ENCODE measurements at places on chromosomes 3 and 15. TPM values are rescaled to one million over a fixed set of nuclear protein-coding genes. Genes with fewer than 3 reads are reported as not detected.
A peak's percentile ranks its signal among the peaks of the same experiment; 100 is the strongest.

GRCh38 chr3:194019398-194020165 is 116.4 kb upstream of the HES1 start:
- DNase-seq = no peak

GRCh38 chr3:63961891-63962290 is 49.7 kb upstream of the SCAANT1 start:
- peak; percentile 60 for DNase-seq

DNA sequence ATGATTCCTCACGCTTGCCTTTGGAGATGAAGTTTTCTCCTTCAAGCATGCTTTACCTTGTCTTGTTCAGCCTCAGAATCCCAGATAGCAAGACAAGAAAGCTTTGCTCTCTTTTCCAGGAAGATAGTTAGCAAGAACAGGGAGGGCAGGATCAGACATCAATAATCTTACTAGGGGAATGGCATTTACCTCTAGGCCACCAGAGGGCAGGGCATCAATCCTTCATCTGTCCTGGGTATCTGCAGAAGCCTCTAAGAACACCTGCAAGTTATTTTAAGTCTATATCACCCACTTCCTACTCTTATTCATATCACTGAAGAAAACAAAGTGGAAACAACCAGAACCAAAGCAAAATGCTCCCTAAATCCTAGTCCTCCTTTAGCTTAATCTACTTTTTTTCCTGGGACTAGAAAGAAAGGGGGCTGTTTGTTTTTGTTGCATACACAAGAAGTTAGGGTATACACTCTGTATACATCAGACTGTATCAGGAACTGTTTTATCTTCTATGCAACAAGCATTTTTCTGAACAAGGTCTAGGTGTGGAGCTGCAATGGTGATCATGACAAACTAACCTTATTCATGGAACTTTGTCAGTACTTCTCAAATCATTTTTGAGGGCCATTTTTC is 862.5 kb downstream of the CADM2 start:
- peak; percentile 12 for DNase-seq

DNA sequence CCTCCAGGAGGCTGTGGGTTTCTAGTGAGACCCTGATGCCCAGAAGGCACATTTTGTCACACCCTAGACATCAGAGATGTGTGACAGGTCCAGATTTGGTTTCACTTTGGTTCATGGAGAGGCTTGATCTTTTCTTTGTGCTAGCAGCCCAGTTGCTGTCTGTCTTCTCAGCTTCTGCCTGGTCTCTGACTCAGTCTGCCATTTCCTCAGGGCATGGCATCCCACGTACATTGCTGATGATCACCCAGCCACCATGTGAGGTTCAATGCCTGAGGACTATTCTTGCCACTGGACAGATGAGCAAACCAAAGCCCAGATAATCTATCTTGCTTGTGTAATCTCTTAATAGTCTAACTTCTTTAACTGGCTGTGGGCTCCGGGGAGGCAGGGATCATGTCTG is 144.9 kb upstream of the MRPS22 start:
- DNase-seq = no peak

DNA sequence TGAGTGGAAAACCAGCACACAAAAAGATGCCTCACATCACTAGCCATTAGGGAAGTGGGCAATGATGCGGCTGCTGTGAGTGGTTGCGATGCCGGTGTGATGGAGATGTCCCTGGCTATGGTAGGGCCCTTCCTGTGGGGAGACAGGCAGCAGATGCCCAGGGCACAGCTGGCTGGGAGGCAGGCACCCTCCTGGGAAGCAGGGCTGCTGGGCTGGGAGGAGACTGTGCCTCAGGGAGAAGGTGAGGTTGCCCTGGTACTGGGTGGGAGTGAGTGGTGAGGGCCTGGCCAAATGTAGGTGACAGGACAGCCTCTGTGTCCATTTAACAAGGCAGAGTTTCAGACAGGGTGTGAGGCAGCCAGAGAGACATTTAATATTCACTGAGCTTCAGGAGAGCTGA is 335.6 kb downstream of the OCA2 start:
- DNase-seq = no peak

Gene HRH1
- total RNA-seq = 11.3 TPM

Gene TM4SF4
- total RNA-seq = not detected

GRCh38 chr15:94535298-94536048 is 304.1 kb downstream of the MCTP2 start:
- DNase-seq = no peak

- no peak for DNase-seq
Measured at GRCh38 chr3:16374047-16374934, 109.3 kb downstream of the OXNAD1 start.

- no peak for DNase-seq
Measured at GRCh38 chr3:36149447-36149865, 230.8 kb upstream of the STAC start.

GRCh38 chr15:25677719-25678499 is 185.2 kb downstream of the ATP10A start:
- no peak for DNase-seq

DNA sequence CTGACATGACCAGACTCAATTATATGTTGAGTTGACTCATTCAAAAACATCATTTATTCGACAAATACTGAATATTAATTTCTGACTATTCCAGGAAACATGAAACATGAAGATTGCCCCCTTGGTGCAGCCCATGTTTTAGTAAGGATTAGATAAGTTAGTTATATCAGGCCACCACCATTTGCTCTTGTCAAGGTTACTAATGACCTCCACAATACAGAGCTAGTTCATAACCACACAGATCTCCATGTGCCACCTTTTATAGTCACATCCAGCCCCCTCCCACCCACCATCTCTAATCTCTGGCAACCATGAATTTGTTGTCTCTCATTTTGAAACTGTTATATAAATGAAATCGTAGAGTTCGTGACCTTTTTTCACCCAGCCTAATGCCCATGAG is 15.7 kb downstream of the KLHL18 start:
- no peak for DNase-seq

- no peak for DNase-seq
Measured at GRCh38 chr3:126523745-126524428, at the start of gene CHST13. CHST13 (plus strand) TSS chr3:126524155; CDS start chr3:126524333, 178 bp downstream.

Gene NPAP1
- not detected for total RNA-seq

GRCh38 chr3:193928354-193929209 is 207.4 kb upstream of the HES1 start:
- peak; percentile 57 for DNase-seq

GRCh38 chr15:78673476-78673875 is 32.5 kb upstream of the CHRNB4 start:
- no peak for DNase-seq

DNA sequence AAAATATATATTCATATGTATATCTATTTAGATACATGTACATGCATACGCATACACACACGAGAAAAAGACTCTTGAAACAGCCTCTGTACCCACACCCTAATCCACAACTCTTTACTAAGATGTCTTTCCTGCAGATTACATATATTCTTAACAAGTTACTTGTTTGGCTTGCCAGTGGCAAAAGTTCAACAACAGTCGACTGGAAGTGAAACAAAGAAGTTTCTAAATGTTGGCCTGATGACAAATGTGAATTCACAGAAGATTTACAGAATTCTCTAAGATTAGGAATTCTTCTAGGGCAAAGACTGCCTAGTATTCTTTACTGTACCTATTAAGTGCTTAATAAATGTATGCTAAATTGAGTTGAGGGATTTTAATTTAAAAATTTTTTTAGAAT is 116.8 kb downstream of the CDIN1 start:
- no peak for DNase-seq

GRCh38 chr3:12585181-12585580 is 28.3 kb downstream of the MKRN2 start:
- DNase-seq = no peak

DNA sequence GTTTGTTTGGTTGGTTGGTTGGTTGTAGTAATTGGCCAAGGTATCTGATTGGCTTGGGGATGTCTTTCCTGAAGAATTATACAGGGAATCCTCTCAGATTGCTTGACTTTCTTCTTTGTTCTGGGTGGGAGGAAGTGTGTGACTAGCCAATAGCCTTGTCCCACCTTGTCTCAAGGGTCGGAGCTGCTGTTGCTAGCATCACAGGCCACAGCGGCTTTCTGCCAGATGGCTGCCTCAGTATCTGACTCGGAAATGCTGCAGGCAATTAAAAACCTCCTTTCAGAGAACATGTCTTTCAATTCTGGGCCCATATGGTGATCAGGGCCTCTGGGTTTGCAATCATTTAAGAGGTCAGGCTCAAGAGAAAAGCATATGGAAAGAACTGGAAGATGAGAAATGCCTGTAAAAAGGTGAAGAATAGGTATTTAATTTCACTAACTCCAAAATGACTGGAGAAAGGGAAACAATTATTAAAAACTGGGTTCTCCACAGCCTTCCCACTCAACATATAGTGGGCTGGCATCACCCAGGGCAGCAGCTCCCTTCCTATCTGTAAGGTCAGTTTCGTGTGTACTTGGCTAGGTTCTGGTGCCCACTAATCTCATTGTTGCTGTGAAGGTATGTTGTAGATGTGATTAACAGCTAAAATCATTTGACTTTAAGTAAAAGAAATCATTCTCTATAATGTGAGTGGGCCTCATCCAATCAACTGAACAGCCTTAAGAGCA is 32.4 kb downstream of the TGFBR2 start:
- no peak for DNase-seq

GRCh38 chr15:79562899-79563298 is 130.8 kb downstream of the MINAR1 start:
- no peak for DNase-seq

DNA sequence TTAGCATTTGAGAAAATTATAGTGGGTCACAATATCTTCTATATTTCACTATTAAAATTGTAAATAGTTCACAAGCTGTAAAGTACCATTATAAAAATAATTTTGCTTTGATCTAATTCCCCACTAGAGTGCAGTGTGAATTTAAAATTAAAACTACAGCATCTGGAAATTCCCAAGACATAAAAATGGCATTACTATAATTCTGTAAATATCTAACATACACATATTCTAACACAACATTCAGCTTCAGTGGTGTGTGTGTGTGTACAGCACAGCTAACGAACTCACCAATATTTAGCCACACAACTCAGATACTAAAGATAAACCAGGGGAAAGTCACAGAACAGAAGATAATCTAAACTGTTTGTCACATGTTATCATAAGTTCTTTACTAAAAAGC is 424.9 kb upstream of the ZNF385D start:
- DNase-seq = no peak

GRCh38 chr3:152269831-152270734 is 1.4 kb downstream of the MBNL1 start:
- peak; percentile 54 for DNase-seq

- DNase-seq = no peak
Measured at GRCh38 chr3:24405057-24405456, 89.6 kb downstream of the THRB start.

DNA sequence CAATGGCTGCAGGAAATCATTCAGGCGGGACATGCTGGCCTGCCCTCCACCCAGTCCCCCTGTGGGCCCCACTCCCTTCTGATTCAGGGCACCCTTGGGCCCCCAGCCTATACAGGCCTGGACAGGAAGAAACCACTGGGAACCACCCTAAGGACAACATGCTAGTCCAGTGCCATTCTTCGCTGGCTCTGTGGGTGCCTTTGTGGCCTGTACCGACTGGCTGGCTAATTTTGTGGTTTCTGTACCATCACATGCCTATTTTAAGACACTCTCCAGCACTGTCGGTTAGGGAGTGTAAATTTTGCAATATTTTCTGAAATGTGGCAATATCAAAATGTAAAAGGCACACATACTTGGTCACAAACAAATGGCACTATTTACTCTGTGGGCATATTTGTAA is 61.4 kb upstream of the POLG start:
- DNase-seq = peak; percentile 31

- no peak for DNase-seq
Measured at GRCh38 chr3:66075281-66075680, 36.6 kb upstream of the MAGI1 start.

DNA sequence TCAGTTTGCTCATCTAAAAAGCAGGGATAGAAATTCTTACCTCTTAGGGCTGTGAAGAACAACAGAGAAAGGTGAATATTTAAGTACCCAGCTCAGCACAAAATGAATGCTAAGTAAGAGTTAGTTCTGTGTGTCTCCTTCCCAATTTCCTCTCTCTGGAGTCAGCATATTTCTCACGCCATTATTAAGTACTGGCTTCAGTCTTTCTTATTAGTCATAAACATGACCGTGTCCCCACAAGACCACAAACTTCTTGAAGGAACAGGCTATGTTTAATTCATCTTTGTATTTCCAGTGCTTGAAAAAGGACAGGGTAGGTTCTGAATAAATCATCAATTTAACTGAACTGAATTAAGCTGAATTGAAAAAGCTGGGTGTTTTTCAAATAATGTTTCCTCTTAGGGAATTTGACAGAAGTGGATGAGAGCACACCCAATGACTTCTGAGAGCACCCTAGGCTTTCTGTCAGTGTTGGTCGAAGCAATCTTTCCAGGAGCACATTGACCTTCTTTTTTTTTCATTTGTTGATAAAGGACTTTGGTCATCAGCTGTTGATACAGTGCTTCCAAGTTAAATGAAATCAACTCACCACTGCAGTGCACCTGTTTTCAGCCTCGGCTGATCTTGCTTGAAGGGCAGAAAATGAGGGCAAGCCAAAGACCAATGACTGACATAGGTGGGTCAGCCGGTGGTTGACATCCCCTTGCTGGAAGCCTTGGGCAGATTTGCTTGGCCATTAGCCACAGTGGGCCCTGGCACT is 324.6 kb downstream of the MFSD1 start:
- DNase-seq = peak; percentile 22

GRCh38 chr3:159897331-159898075 is 91.1 kb upstream of the IL12A start:
- peak; percentile 41 for DNase-seq

Gene BFSP2
- not detected for total RNA-seq

DNA sequence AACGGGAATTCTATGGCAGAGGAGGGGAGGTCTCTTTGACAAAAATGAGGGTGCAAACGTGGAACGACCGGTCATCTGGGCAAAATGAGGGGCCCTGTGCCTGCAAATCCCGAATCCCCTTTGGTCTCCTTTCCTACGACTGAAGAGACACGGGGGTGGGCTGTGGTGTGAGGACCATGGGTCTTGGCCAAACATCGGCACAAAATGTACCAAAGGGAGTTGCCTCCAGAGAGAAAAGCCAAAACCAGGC is 498 bp downstream of the ZNF280D start:
- DNase-seq = peak; percentile 27

- DNase-seq = peak; percentile 59
Measured at GRCh38 chr3:45665101-45665572, 24.1 kb upstream of the SACM1L start.

DNA sequence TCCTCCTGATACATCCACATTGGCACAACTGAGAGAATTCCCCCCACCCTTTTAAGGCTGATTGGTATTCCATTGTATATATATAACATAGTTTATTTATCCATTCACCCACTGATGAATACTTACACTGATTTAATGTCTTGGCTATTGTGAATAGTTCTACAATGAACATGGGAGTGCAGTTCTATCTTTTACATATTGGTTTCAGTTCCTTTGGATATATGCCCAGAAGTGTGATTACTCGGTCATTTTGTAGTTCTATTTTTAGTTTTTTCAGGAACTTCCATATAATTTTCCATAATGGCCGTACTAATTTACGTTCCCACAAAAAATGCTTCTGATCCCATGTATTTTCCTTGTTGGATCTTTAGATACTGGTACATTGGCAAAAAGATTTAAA is 135.3 kb downstream of the FMN1 start:
- DNase-seq = no peak

- no peak for DNase-seq
Measured at GRCh38 chr3:24270204-24270691, 224.4 kb downstream of the THRB start.

Data from A172 (cell line).